ENCODE measurements at places on chromosomes 11 and 22. TPM values are rescaled to one million over a fixed set of nuclear protein-coding genes. Genes with fewer than 3 reads are reported as not detected.

DNA sequence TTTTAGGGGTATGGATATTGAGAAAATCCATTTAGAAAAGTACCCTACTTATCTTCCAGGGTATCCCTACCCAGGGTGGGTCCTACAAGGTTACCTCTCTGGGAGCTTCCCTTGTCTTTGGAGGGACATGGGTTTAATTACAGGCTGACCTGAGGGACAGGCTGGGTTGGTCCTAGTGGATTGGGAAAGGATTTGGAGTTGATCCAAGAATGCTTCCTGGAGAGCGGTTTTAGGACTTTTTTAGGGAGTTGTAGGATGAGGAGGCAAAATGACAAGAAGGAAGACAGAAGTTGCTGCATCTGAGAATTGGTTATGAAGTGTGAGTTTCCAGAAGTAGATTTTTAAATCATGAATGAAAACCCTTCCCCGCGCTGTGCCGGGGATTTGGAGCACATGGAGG lies 61.8 kb upstream of the CRTAM start:
- no peak overlapping the region for H3K27ac ChIP-seq
- peaks cover 50% of the 10 kb centered on the region for H3K4me1 ChIP-seq
- H3K36me3 ChIP-seq, result peaks cover 2% of the 10 kb centered on the region
- no peak for DNase-seq
- no peak overlapping the region for H3K4me3 ChIP-seq

GRCh38 chr22:44620129-44620840 lies 81.7 kb upstream of the PRR5 start:
- no peak overlapping the region for H3K4me3 ChIP-seq
- H3K4me1 ChIP-seq, result no peaks in the 10 kb centered on the region
- H3K27ac ChIP-seq, result no peak overlapping the region
- no peaks in the 10 kb centered on the region for H3K36me3 ChIP-seq
- no peaks in the 10 kb centered on the region for H3K27me3 ChIP-seq

GRCh38 chr11:105718641-105719040 lies 108.8 kb downstream of the GRIA4 start:
- no peak for DNase-seq
- H3K27ac ChIP-seq, result no peak overlapping the region
- no peak overlapping the region for H3K4me3 ChIP-seq
- H3K36me3 ChIP-seq, result no peaks in the 10 kb centered on the region

The CENPM gene
- 66.1 TPM for total RNA-seq

The OR4A16 gene
- total RNA-seq, result not detected

The SLCO2B1 gene
- total RNA-seq, result not detected

Measured in activated T-cell treated with anti-CD3 and anti-CD28 coated beads, Interleukin-2, amount 50 U/mL, for 72 hours (primary cell).